ENCODE measurements at places on chromosomes 7 and 10.

GRCh38 chr7:36686499-36686898 is 37.8 kb downstream of the AOAH start:
- DNase-seq: peak; percentile 59

- DNase-seq: no peak
These were observed 175.0 kb upstream of the NPY start for GRCh38 chr7:24108906-24109376.

DNA sequence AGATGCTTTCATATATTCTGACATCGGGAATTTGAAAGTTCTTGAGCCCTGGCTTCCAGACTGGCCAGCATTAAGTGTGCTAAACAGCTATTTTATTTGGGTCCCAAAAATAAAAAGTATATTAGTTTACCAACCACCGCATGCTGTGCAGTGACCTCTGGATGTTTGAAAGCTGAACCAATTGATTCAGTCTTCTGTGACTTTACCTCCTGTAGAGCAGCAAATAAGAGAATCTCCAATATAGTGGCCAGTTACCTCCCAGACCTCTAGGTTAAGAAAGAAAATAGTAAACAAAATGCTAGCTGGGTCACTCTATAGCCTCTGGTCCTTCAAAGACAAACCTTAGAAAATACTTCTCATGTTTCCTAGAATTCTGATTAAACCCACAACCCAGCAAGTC is 424.6 kb upstream of the NFE2L3 start:
- DNase-seq: no peak

DNA sequence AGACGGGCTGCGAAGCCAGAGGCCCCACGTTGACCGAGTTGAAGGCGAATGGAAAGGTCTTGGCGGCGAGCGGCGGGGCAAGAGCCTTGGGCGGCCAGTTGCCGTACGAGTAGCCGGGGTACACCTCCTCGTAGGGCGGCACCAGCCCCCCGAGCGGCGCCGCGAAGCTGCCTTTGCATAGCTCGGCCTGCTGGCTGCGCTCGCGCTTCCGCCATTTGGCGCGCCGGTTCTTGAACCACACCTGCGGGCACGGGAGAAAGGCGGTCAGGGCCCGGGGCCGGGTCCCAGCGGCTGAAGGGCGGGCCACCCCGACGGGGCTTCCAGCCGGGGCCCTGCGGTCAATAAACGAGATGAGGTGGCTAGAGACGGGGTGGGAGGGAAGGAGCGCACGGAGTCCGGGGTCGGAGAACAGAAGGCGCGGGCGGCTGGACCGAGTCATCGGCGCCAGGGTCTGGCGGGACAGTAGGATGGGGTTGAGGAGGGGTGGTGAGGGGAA is 4.8 kb downstream of the ELOVL3 start:
- no peak for DNase-seq

DNA sequence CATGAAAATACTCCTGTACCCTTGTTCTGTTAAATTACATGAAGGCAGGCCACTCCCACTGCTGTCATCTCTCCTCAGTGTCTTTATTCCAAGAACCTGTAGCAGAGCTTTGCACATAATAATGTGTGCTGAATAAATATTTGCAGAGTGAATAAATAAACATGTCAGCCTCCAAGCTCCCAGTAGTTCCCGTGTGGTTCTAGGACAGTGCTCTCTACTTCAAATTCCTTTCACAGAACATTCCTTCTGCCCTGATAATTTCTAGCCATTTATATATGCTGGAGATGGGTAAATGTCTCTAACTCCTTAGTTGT is 20.3 kb upstream of the HYAL4 start:
- DNase-seq: no peak

GRCh38 chr10:64363687-64364086 is 842.5 kb downstream of the REEP3 start:
- no peak for DNase-seq

DNA sequence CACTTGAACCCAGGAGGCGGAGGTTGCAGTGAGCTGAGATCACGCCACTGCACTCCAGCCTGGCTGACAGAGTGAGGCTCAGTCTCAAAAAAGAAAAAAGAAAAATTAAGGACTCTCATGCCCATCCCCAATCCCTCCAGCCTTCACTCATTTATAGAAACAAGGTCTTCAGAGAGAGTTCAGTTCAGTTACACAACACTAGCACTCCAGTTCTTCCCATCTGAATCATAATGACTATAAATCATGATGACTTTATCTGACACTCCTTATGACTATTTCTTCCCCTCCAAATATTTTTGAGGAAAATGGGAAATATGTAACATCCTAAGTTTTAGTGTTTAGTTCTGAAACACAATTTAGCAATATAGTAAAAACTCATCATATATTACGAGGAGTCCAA is 107.4 kb upstream of the LSM8 start:
- DNase-seq: no peak

DNA sequence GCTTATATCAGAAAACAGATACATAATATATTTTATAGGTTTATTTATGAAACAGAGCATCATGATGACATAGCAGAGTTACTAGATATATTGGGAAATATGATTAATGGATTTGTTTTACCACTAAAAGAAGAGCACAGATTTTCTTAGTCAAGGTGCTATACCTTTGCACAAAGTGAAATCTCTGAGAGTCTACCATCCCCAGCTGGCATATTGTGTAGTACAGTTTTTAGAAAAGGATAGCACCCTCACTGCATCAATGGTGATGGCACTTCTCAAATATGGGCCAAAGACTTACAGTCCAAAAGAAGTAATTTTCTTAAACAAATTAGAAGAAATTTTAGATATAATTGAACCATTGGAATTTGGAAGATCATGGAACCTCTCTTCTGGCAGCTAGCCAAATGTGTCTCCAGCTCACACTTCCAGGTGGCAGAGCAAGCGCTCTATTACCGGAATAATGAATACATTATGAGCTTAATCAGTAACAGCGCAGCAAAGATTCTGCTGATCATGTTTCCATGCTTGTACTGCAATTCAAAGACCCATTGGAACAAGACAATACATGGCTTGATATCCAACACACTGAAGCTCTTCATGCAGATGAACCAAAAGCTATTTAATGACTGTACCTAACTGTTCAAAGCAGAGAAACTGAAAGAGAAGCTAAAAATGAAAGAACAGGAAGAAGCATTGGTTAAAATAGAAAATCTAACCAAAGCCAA is 21.9 kb upstream of the CREB3L2 start:
- DNase-seq: no peak

DNA sequence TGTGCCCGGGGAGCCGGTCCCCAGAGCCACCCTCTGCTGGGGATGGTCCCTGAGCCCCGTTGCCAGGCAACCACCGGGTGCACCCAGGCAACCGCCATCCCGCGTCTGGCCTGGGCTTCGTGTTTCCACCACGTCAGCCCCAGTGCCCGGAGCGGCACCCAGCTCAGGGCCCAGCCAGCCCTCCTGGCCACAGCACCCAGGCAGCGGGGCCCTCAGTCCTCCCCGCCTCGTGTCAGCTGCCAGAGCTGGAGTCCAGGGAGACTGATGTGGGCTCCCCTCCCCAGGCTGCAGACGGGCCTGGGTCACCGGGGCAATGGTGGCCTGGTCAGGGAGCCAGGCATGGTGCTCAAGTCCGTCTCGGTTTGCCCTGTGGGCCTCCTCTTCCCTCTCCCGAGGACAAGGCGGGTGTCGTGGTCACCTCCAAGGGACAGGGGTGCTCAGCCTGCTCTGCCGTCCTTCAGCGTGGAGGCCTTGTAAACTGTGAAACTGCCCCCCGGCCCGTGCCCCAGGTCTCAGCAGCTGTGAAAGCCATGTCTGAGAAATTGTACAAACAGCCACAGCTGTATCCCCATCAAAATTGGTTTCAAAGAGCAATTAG is 72.5 kb downstream of the MICALL2 start:
- DNase-seq: no peak

Data from epithelial cell of prostate (primary cell).